Omental fat pad (tissue), 4 donors: ENCODE measurements at places on chromosomes 4 and X. TPM values are rescaled to one million over a fixed set of nuclear protein-coding genes. Genes with fewer than 3 reads are reported as not detected.

- DNase-seq: no peak
Measured at GRCh38 chrX:111445485-111445884, 33.5 kb upstream of the DCX start.

DNA sequence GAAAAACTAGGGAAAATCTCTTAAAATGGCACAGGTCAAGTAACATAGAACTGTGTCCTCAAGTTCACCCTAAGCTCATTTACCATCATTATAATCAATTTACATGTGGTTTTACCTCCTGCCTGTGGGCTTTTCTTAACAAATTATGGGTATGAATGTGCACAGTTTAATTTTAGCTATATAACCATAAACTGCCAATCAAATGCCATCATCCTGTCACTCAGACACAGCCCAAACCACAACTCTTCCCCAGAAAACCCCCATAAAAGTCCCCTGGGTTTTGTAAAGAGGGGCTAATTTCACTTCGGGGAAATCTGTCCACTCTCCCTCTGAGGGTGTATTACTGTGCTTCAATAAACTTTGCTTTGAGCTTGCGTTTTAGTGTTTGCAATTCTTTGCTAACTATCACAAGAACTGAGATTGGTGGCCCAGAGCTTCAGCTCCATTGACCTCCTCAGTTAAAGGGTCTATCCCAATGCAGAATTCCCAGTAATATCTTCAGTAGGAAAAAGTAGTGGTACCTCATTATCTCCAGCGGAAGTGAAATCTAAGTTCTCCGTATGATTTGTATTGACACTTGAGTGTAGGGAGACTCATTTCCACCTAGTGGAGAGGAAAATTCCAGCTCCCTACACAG, 394.6 kb downstream of the SPOCK3 start:
- DNase-seq: no peak

GRCh38 chrX:136271300-136271699, 20.1 kb upstream of the MAP7D3 start:
- no peak for DNase-seq

DNA sequence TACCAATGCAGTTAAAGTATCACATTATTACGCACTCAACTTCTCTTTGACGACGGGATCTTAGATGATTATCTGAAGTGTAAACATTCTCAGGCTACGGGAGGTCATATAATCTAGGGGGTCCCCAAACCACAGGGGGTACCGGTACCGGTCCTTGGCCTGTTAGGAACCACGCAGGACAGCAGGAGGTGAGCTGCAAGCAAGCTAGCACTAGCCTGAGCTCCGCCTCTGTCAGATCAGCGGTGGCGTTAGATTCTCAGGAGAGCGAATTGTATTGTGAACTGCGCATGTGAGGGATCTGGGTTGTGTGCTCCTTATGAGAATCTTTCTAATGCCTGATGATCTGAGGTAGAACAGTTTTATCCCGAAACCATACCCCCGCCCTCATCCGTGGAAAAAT, 20.6 kb upstream of the PRR27 start:
- no peak for DNase-seq

DNA sequence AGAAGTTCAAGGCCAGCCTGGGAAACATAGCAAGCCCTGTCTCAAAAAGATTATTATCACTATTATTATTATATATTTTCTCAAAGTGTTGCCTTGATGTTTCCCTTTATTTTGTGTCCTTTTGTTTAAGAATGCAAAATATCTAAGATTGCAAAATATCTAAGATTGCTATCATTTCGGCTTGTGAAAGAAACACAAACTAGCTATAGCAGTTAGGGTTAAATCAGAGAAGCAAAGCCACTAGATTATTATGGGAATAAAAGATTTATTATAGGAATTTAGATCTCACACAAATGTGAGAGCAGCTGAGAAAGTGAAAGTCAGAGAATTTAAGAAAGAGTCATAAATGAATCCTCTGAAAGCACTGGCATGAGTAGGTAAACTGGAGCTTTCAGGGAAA, 18.0 kb upstream of the TMEM184C start:
- no peak for DNase-seq

- DNase-seq: no peak
Measured at GRCh38 chrX:132401935-132402334, 86.9 kb downstream of the MBNL3 start.

- DNase-seq: no peak
Measured at GRCh38 chrX:9533611-9534010, 68.8 kb downstream of the TBL1X start.

DNA sequence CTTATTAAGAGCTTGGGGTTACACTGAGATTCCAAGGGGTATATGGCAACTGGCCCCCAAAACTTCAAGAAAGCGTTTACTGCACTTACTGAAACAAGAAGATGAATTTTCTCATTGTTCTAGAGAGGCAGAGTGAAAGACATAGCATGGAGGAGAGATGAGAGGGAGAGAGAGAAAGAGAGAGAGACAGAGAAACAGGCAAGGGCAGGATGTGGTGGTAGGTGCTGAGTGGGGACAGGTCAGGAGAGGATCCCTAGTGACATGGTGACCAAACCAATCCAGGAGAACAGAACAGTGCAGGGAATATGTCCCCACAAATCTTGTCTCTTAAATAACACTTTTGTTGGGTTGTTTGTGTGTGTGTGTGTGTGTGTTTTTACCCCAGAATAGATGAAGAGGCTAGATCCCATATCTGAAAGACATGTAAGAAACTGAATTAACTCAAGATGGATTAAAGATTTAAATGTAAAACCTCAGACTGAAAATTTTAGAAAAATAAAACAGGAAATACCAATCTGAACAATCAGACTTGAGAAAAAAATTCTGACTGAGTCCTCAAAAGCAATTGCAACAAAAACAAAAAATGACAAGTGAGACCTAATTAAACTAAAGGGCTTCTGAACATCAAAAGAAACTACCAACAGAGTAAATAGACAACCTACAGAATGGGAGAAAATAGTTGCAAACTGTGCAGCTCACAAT, 202.2 kb downstream of the QDPR start:
- no peak for DNase-seq

DNA sequence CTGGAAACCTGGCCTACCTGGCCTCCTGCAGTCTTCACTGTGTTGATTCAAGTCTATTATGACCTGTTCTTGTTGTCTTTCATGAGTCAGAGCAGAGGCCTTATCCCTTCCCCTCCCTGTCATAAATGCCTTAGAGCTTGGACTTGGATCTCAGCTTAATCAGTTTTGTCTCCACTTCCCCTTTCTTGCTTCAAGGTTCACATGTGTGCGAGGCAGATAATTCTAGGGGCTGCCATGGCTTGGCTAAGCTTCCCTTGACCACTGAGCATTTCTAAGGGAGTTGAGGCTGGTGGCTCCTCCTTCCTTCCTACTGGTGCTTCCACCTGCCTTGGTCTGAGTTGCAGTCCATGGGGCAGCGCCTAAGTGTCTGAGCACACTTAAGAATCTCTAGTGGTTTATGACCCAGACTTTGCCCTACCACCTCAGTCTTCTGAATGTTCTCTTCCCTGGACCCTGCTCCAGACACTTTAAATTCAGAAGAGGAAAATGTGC, 1.7 kb upstream of the HEPH start:
- no peak for DNase-seq

- DNase-seq: no peak
Measured at GRCh38 chrX:98380556-98380955, 1496.8 kb downstream of the RPA4 start.

- no peak for DNase-seq
Measured at GRCh38 chr4:57051524-57051923, 58.7 kb downstream of the IGFBP7 start.

DNA sequence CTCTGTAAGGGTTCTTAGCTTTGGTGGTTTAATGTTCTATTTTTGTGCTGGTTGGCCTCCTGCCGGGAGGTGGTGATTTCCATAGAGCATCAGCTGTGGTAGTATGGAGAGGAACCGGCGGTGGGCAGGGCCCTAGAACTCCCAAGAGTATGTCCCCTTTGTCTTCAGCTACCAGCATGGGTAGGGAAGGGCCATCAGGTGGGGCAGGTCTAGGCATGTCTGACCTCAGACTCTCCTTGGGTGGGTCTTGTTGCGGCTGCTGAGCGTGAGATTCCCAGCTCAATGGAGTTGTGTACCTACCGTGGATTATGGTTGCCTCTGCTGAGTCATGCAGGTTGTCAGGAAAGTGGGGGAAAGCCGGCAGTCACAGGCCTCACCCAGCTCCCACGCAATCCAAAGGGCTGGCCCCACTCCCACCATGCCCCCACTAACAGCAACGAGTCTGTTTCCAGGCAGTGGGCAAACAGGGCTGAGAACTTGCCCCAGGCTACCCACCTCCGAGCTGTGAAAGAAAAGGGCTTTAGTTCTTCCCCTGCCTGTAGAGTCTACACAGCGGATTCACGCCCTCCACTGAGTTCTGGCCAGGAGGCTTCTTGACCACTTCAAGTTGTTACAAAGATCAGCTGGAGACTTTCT, 235.9 kb downstream of the RPA4 start:
- DNase-seq: no peak

DNA sequence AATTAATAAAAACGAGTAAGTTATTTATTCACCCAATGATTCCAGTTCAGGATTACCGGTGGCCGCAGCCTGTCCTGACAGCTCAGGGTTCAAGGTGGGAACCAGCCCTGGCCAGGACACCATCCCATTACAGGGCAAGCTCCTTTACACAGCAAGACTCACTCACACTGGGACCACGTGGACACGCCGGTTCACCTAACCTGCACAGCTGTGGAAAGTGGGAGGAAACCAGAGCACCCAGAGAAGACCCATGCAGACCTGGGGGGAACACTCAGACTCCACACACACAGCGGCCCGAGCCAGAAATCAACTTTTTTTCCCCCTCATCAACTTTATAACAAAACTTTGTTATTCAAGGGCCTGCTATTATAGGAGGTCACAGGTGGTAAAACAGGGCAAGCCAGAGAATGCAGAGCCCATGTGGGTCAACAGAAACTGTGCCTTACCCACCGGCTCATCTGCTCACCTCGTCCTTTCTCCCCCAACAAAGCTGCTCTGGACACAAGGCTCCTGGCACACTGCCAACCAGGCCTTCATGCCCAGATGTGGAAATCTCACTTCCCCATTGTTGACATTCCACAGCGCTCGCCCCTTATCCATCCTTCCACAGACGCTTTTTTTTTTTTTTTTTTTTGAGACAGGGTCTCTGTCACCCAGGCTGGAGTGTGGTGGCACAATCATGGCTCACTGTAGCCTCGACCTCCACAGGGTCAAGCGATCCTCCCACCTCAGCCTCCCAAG, 8.0 kb upstream of the ODAPH start:
- peak; percentile 44 for DNase-seq

DNA sequence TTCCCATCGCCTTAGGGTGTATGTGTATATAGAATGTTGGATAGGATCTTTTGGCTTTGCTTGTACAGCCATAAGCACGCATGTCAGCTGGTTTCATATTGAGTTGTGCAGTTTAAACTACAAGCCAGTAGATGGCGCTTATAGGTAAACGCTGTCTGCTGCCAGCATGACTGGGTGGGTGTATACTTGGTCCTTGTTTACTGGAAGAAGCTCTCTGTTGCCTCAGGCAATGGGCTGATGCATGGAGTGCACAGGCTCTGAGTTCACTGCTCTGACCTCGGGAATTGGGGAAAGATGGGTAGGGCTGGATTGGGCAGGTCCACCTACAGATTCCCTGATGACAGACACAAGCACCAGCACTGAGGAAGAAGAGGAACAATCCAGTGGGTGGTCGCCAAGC, 831.5 kb downstream of the STIM2 start:
- no peak for DNase-seq

DNA sequence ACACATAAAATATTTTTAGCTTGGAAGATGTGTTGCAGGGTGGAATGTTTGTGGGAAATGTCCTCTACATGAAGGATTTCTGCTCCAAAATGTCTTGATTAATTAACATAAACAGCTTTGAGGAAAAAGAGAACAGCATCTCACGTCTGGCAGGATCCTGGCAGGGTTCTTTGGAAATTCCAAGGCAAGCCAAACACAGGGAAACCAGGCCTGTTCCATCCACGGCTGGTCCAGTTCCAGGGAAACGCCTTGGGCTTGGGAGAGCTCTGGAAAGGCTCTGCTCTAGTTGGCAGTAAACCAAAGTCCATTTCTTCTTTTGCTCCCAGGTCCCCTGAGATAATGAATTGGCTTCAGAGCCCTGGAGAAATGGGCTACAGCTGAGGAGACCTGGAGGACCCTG, 42.4 kb upstream of the GAB1 start:
- DNase-seq: no peak

- DNase-seq: no peak
Measured at GRCh38 chr4:170007113-170007512, 19.1 kb downstream of the MFAP3L start.

GRCh38 chr4:102362922-102363432, 17.7 kb upstream of the SLC39A8 start:
- DNase-seq: no peak

DNA sequence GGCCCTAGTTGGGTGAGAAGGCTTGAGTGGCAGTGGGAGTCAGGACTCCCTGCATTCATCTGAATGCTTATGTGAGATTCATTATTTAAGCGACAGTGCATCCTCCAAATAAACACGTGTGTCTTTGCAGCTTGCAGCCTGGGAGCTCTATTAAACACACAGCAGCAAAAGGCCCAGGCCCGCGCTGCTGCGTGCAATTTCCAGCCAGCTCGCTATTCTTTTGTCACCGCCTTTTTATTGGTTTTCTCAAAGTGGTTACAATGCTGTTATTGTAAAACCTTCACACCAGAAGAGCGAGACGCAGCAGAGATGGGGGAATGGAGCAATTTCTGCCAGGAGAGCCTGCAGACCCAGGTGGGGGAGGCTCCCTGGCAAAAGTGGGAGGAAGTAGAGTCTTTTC, 252.5 kb downstream of the BCOR start:
- no peak for DNase-seq

DNA sequence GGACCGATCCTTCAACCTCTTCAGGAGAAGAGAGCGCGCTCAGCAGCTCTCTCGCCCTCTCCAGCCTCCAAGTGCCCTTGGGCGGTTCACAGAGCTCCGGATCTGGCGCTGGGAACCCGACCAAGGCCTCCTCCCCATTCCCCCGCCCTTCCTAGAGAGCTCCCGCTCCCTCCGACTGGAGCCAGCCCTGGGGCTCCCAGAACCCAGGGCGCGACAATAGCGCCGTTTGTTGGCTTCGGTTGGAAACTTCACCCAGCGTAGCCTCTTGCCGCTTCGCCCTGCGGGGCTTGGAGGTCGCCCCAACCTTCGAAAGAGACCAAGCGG, 3.1 kb upstream of the SOX3 start:
- DNase-seq: no peak

DNA sequence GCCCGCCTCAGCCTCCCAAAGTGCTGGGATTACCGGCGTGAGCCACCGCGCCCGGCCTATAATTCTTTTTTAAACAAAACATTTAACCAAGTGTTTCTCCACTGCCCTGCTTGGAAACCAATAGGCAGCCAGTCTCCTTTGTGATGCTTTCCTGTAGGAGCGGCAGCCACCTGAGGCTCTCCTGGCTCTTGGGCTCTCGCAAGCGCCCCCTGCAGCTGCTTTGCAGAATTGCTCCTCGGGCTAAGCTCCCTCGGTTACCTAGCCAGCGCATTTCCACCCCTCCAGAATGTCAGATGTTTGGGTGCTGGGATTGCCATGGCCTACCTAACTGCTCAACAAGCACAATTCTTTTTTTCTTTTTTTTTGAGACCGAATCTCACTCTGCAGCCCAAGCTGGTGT, 7.7 kb downstream of the S100P start:
- no peak for DNase-seq

GRCh38 chrX:69389101-69389501, 115.0 kb upstream of the NALF2 start:
- no peak for DNase-seq

Gene LIMCH1
- 38.6 TPM for total RNA-seq

Gene P2RY10
- total RNA-seq: 1.9 TPM

Gene CENPVL3
- total RNA-seq: not detected

Gene CT83
- not detected for total RNA-seq

Gene GPR143
- not detected for total RNA-seq

Gene ZNF41
- total RNA-seq: 7.9 TPM

Gene CCKAR
- total RNA-seq: not detected

Gene UGT8
- not detected for total RNA-seq

Gene LRAT
- not detected for total RNA-seq
